A172 (cell line): ENCODE measurements at places on chromosomes 3 and 15.

GRCh38 chr15:88232771-88233201 lies 23.8 kb downstream of the NTRK3 start:
- DNase-seq: no peak

DNA sequence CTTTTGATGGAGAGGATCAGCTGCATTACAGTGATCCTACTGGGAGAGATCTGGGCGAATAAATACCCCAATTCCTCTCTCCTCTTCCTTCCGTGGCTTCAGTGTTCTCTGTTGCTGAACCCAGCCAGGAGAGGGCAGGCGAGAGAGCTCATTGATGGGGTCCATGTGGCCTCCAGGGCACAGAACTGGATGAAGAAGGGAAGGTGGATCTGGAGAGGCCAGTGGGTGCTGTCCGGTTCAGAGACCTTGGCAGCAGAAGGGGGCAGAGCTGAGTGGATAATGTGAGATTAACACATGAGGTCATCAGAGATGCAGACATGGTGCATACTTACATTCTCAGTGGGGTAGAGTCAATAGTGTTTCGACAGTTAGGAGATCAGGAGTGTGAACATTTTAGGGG lies 193.6 kb downstream of the CLSTN2 start:
- no peak for DNase-seq

DNA sequence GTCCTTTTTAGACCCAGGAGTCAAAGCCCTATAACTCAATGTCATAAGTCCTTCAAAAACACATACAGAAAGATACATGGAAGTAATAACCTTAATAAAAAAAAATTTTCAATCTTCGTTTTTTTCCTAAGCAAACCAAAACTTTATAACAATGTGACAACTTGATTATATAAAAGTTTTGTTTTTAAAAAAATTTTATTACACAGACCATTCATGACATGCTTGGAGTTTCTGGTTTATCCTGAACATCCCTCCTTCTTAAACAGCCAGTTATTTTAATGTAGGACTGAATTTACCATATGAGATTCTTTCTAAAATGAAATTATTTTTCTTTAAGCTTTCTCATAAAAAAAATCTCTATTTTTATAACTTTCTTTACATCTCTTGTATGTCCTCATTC lies 30.7 kb downstream of the IQCF6 start:
- DNase-seq: no peak

DNA sequence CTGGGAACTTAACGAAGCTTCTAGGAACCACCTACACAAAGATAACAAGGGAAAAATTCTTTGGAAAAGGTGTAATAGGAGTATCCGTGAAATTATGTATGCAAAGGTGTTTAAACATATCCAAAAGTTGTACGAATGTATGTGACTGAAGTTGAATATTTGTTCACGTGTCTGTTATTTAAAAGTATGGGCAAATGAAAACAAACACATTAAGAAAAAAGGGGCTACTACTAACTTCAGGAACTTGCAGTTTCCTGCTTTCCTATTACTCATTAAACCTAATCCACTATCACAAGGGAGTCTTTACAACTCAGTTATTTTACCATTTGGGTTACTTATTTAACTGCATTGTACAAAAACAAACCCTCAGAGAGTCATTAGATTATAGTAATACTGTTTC lies 33.9 kb upstream of the GRAMD1C start:
- DNase-seq: no peak

- DNase-seq: no peak
Measured at GRCh38 chr3:11220230-11220629, 52.0 kb upstream of the ATG7 start.

- no peak for DNase-seq
Measured at GRCh38 chr3:74263031-74263430, 351.4 kb downstream of the CNTN3 start.

GRCh38 chr15:82095803-82096202 lies 50.0 kb upstream of the MEX3B start:
- no peak for DNase-seq

DNA sequence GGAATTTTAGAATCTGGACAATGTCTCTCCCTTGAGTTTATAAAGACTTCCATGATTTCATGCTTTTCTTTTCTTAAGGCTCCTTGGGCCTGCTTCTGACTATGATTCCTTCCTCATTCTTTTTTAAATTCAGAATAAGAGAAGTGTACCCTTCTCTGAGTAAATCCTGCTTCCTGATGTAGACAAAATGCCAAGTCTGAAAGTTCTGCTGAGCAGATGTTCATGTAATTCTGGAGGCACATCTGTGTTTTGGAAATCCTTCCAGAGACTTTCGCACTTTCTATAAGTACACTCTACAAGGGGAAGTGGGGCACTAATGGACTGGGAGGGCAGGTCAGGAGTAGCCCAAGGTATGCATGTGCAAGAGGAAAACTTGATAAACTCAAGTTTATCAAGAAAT lies 24.8 kb downstream of the TPM1 start:
- DNase-seq: no peak

DNA sequence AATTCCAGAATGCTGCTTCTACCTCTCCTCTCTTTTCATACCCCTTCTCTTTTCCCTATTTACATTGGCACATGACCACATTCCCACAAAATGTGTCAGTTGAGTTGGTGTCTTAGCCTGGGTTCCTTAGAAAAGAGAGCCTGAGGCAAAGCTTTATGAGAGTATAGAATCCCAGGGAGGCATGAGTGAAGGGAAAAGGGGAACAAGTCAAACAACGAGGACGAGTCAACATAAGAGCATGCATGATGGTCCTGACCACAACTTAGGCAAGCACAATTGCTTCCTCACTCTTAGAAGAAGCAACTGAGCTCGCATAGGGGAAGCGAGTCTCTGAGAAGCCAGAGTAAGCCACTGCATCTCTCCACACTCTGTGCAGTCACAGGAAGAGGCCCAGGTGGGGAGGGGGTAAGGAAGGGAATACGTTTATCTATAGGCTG lies 15.4 kb upstream of the ZNF774 start:
- no peak for DNase-seq

GRCh38 chr3:177146646-177147045 lies 50.6 kb downstream of the TBL1XR1 start:
- DNase-seq: peak; percentile 15

GRCh38 chr15:81330366-81331090 lies 6.6 kb upstream of the STARD5 start:
- no peak for DNase-seq

GRCh38 chr15:96737408-96737807 lies 406.9 kb downstream of the NR2F2 start:
- no peak for DNase-seq

GRCh38 chr3:134869153-134869726 lies 74.2 kb downstream of the EPHB1 start:
- DNase-seq: no peak

- DNase-seq: no peak
Measured at GRCh38 chr3:192336286-192336685, 391.1 kb downstream of the FGF12 start.

DNA sequence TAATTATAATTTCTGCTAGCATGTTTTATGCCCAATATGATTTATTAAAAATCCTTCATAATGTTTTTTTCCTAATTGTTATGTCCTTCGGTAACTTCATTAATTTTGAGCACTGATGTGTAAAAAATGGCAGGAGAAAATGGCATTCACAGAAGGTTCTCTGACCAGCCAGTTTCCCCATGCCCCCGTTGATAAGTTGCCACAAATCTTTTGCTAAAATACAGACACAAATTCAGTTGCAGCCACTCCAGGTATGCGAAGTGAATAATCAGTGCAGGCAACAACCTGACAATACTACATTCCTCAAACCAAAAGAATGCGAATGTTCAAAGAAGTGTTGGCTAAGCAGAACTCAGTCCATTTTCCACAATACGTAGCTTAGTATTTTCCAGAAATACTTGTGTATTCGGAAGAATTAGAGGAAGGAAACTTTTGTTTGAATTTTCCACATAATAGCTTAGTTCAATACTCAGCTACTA lies 32.7 kb downstream of the CHL1 start:
- DNase-seq: no peak

GRCh38 chr3:172244011-172244410 lies 204.2 kb downstream of the GHSR start:
- peak; percentile 49 for DNase-seq

- no peak for DNase-seq
Measured at GRCh38 chr3:81544385-81544784, 217.1 kb downstream of the GBE1 start.

DNA sequence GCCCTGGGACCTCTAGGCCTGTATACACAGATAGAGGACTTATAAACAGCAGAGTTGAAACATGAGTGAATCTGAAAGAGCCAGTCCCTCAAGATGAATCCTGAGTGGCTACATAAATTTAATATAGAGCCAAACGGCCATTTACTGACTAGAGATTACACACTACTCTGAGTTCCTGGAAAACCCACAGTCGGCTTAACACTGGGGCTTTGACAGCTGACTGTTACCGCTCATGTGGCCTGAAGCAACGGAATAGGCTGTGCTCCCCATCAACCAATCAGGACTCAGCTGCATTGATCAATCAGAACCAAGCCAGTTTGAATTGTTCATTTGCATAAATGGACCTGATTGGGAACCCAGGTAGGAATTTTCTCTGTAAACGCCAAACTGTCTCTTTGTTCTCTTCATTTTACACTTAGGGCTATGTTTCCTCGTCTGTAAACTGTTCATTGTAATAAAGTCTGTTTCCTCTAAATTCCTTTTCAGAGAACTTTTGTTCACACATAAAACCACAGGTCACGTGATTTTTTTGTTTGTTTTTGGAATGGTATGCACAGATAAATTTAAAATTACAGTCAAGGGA lies 40.5 kb downstream of the CCNL1 start:
- no peak for DNase-seq

GRCh38 chr3:177703788-177704187 lies 506.5 kb upstream of the TBL1XR1 start:
- no peak for DNase-seq

GRCh38 chr3:37181756-37182155 lies 7.4 kb upstream of the LRRFIP2 start:
- DNase-seq: no peak

- no peak for DNase-seq
Measured at GRCh38 chr3:166660962-166661361, 719.1 kb downstream of the ZBBX start.

DNA sequence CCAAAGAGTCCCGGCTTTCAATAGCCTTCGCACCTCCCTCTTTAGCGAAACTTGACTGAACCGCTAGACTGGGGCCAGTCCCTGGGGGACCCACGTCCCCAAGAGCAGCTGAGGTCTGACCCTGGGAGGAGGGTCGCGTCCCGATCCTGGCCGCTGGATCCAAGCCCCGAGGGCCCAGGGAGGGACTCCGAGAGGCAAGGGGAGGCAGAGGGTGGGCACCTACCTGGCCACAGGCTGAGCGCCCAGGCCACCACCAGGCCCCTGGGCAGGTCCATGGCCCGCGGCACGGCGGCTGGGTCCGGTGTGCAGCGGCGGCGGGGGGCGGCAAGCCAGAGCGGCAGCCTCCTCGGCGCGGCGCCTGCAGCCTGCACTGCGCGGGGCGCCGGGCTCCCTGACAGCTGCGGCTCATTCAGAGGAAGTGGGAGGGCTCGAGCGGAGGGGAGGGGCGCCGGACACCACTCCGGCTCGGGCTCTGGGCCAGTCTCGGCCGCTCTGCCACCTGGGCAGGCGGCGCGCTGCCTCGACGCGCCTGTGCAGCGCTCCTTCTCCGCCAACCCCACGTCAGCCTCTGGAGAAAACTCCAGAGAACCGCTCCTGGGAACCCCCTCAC lies at the start of gene ITGA11:
ITGA11 (minus strand) TSS at position 372 of the 610 bp plus-strand sequence; CDS start at position 275, 97 bp downstream.
- DNase-seq: peak; percentile 33

GRCh38 chr15:98083203-98083910 lies 122.9 kb downstream of the ARRDC4 start:
- no peak for DNase-seq

GRCh38 chr3:189519458-189519857 lies 111.7 kb upstream of the TP63 start:
- no peak for DNase-seq

DNA sequence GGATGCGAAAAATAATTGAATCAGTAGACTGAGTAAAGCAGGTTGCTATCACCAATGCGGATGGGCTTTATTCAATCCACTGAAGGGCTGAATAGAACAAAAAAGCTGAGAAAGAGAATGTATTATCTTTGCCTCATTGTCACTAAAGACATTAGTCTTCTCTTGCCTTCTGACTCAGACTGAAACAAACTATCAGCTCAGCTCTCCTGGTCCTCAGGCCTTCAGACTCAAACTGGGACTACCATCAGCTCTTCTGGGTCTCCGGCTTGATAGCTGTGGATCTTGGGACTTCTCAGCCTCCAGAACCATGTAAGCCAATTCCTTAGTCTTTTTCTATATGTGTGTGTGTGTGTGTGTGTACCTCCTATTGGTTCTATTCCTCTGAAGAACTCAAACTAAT lies 12.6 kb downstream of the IFT57 start:
- DNase-seq: no peak

GRCh38 chr3:194215392-194215791 lies 79.4 kb downstream of the HES1 start:
- DNase-seq: no peak

DNA sequence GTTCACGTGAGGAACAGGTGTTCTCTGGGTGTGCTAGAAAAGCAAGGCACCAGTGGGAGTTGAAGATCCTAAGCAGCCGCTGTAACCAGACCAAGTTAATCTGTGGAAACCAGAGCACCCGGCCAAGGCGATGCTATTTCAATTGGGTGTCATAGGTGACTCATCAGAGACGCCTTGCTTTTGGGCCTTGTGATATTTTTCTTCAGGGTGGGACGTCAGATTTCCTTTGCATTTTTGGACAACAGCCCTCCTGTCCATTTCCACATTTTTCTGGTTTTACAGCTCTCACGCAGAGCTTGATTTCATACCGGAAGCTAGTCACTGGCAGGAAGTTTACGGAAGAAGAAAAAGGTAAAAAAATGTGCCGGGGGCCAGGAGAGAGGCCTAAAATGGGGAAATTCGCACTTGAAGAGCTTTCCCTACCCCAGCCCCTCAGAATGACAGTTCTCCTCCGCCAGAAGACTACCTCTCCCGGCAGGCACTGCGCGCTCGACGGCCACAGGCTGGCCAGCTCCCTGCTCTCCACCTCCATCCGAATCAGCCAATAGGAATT lies 471 bp upstream of the KBTBD8 start:
- DNase-seq: peak; percentile 47

- DNase-seq: no peak
Measured at GRCh38 chr3:186637686-186638085, 2.5 kb upstream of the FETUB start.

- peak; percentile 74 for DNase-seq
Measured at GRCh38 chr15:63870487-63871209, 36.9 kb upstream of the HERC1 start.

GRCh38 chr3:73045391-73045790 lies 16.1 kb upstream of the EBLN2 start:
- no peak for DNase-seq

GRCh38 chr3:157311633-157312375 lies 124.8 kb upstream of the PTX3 start:
- DNase-seq: peak; percentile 76

- DNase-seq: no peak
Measured at GRCh38 chr3:131553495-131554247, 50.9 kb upstream of the MRPL3 start.

DNA sequence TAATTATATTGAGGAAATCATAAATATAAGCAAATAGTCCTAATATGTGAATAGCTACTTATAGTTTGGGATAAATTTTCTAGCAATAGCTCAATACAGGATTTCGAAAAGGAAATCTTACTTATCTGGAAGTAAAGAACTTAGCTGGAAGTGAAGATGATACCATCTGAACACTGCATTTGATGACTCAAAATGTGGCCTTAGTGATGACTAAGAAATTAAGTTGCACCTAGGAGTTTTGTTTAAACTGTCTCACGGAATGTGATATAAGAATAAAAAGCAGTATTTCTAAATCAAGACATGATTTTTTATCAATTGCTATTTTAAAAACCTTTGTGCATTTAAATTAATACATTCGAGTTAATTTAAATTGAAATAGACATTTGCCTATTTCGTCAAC lies 91.2 kb downstream of the EOMES start:
- DNase-seq: peak; percentile 49
